Kidney (tissue), 22 donors: ENCODE measurements at places on chromosomes 12 and 14. TPM values are rescaled to one million over a fixed set of nuclear protein-coding genes. Genes with fewer than 3 reads are reported as not detected.

DNA sequence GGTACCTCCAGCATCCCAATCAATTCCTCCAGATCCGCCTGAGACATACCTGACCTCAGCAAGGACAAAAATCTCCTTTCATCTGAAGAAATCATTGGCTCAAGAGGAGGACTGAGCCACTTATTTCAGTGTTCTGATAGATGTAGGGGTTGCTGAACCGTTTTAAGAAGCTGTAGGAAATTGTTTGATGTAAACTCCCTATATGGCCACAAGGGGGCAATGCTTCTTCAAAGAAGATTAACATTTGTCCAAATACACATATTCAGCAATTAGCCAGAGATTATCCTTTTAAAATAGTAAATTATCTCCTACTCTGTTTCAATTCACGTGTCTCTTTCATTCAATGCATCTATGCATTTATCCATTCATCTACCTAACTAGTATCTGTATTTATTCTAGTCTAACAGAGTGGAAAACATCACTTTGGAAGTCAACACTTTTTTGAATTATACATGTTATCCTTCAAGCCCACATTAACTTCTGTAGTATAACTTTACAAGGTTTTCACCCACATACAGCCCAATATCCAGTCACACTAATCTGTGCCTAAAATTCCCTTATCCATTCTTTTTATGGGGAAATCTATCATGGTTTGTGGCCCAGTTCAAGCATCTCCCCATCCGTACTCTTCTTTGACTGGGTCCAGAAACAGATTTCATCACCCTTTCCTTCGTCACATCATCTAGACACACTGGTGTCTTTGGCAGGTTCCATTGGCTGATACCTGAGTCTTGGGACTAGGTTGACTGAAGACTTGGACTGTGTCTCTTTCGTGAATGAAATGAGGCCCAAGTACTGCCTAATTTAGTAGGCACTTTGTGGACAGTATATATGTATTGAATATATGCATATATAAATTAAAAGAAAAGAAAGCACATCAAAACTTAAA lies 411.0 kb upstream of the OR4E1 start:
- no peak for DNase-seq

DNA sequence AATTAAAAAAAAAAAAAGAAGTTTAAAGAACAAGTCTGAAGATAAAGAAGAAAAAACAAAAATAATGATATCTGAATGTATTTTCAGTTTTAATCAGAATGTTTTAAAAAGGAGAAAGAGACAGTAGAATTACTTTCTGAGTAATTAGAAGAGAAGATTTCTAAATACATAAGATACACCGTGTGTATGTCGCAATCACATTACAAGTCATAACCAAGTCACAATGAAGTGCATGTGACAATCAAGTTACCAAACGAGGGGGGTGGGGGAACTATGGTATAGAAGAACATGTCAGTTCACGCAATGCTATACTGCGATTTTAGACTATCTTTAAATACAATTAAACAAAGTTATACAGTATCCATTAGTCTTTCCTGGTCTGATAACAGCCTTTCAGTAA lies 1464.1 kb upstream of the FLRT2 start:
- no peak for DNase-seq

GRCh38 chr12:66380769-66381535 lies 78.7 kb downstream of the HELB start:
- no peak for DNase-seq

Gene NTF3
- total RNA-seq, result 3.5 TPM

Gene CLEC1B
- not detected for total RNA-seq
